Left lung (tissue), 14 donors: ENCODE measurements at places on chromosomes 11 and 22.

DNA sequence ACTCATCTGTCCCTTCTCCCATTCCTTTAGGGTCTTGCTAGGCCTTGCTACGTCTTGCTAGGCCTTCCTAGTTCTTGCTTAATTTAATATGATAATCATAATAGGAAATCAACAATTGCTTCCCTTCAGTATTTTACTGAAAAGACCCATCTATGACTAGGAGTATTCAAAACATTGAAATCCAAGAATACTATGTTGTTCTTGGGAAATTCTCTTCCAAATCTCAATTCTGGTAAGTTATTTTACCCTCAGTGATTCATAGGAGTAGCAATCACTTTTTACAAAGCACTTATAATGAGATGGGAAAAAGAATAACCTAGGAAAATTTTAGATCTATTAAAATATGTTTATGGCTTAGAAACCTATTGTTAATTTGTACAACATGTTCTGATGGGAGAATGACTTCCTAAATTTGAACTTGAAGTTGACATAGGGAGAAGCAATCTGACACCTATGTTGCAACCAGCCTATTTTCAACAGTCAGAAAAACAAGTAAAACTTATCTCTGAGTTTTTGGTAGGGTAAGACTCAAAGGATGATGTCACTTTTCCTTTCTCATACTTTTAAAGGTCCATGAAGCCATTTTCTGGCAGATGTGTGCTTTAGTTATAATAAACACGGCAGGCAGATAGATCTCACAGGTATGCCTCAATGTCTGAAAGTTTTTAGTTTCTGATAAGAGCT lies 29.5 kb upstream of the HIPK3 start:
- no peak for DNase-seq

GRCh38 chr11:45906965-45907611 lies at the start of gene FREY1:
Gene FREY1, minus strand, starts transcription at chr11:45907271. Its CDS starts 26 bp downstream, at chr11:45907245.
- peak; percentile 69 for DNase-seq

- no peak for DNase-seq
These were observed 2.2 kb downstream of the OR51E1 start for GRCh38 chr11:4645974-4646373.

GRCh38 chr11:2812371-2812991 lies 73.1 kb downstream of the CDKN1C start:
- DNase-seq = peak; percentile 79

GRCh38 chr11:72814286-72815109 lies at the start of gene ATG16L2:
Gene ATG16L2, plus strand, starts transcription at chr11:72814411. Its CDS starts 35 bp downstream, at chr11:72814446.
- DNase-seq = peak; percentile 88

- no peak for DNase-seq
These were observed 181.6 kb upstream of the POU2AF2 start for GRCh38 chr11:111063726-111064517.
